Stimulated activated CD4-positive, alpha-beta T cell treated with anti-CD3 and anti-CD28 coated beads, TNF-alpha, amount 100 ng/mL, for 1 hour (primary cell): ENCODE measurements at places on chromosomes 6 and 20.

DNA sequence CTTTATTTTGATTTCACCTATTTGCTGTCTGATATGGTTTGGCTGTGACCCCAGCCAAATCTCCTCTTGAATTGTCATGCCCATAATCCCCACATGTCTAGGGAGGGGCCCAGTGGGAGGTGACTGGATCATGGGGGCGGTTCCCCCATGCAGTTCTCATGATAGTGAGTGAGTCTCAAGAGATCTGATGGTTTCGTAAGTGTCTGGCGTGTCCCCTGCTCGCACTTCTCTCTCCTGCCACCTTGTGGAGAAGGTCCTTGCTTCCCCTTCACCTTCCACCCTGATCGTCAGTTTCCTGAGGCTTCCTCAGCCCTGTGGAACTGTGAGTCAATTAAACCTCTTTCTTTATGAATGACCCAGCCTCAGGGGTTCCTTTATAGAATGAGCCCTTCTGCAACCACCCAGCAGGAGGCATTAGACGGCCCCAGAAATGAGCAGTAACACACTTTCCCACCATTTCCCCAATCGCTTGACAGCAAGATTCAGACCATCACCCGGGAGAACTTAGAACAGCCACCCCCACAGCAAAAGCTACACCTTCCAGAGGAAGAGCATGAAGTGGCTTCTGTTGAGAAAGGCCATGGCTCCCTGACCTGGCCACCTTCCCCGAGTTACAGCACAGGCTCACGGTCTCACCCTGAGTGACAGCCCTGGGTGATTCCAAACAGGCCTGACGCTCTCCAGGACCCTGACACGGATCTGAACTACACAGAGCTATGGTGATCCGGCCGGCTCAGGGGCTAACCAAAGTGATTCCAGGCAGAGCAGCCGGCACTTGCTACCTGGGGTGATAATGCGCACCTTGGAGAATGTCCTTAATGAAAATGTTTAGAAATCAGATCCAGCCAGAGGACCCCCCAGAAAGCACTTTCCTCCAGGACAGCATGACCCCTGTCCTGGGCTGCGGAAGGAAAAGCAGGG is 131.2 kb upstream of the CDH4 start:
- DNase-seq: no peak

DNA sequence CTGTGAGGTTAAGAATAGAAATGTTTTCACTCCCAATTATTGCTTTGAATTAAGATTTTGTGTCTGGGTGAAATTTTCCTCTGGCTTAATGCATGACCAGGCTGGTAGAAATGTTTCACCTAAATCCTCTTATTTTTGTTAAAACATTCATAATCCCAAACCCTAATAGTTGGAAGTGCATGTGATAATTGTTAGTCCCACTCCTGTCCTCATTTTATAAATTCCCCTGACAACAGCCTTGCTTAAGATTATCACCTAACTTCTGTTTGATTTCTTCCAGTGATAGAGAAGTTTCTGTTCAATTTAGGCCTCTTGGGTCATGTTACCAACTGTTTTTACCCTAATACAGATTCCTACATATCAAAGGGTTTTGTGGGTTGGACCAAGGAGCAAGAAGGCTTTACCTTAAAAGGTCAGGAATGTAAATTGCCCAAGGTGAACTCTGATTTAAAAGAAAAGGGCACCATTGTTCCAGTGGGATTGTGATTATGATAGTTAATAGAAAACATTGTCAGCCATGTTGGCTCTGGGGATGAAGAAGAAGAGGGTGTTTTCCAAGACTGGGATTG is 158.7 kb upstream of the CENPW start:
- DNase-seq: no peak

- no peak for DNase-seq
These were observed 188.0 kb upstream of the SLC24A3 start for GRCh38 chr20:19024296-19025035.

DNA sequence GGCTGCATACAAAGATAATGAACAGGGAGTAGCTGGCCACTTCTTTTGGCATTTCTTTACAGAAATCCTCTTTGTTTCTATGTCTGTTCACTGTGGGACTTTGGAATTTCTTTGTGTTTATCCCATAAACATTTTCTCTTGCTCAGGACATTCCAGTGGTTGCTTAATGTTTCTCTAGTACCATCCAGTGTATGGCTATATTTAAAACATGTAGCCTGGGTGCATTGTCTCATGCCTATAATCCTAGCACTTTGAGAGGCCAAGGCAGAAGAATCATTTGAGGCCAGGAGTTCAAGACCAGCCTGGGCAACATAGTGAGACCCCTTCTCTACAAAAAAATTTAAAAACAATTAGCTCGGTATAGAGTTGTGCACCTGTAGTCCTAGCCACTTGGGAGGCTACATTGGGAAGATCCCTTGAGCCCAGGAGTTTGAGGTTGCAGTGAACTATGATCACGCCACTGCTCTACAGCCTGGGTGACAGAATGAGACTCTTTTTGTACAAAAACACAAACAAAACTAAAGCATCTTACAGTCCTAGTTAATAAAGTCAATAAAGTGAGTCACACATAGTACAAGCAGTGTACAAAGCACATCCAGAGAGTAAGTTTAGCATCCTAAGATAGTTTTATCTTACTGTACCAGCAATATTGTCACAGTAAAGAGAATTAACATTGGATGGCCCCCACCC is 63.3 kb downstream of the ZFAND3 start:
- DNase-seq: no peak

DNA sequence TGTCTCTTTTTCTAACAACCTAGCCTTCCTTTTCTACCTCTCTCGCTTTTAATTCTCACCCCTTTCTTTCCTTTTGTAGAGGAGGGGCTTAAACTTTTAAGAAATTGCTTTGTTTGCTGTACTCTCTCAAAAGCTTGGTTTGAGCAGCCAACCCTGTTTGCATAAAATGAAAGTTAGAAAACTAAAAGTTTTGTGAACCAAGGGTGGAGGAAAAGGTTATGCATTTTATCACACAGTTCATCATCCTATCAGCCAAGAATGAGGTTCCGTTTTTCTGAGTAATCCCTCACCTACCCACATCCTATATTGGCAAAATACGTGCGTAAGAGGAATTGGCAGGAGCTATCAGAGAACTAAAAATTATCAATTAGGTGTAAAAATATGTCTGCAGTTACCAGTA is 42.8 kb upstream of the LOC128125822 start:
- no peak for DNase-seq

DNA sequence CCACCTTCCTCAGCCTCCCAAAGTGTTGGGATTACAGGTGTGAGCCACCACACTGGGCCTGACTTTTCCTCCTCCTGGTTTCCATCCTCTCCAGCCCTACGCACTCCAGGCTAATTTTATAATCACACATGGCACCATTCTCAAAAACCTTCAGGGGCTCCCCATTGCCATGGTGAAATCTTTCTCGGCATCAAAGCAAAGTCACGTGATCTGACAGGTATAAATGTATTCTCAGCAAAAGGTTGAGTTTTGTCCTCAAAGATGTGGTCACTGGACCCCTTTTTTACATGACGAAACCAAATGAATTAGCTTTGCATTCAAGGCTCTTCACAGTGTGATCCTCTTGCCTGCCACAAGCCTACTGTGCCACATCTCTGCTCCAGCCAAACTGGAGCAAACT is 15.5 kb downstream of the ARMC12 start:
- DNase-seq: no peak

- DNase-seq: no peak
These were observed 55.1 kb downstream of the IL20RA start for GRCh38 chr6:136989571-136990241.
